ENCODE measurements at places on chromosomes 5 and 9. TPM values are rescaled to one million over a fixed set of nuclear protein-coding genes. Genes with fewer than 3 reads are reported as not detected.

GRCh38 chr5:73955271-73955846 is 329.4 kb downstream of the ARHGEF28 start:
- no peak for DNase-seq
- H3K27ac ChIP-seq: no peak overlapping the region
- H3K4me1 ChIP-seq: no peaks in the 10 kb centered on the region
- H3K4me3 ChIP-seq: no peak overlapping the region
- no peaks in the 10 kb centered on the region for H3K36me3 ChIP-seq

- peaks cover 3% of the 10 kb centered on the region for H3K36me3 ChIP-seq
- no peak overlapping the region for H3K4me3 ChIP-seq
- no peak overlapping the region for H3K27ac ChIP-seq
- no peak for DNase-seq
- H3K4me1 ChIP-seq: peaks cover 14% of the 10 kb centered on the region
Measured at GRCh38 chr5:55416306-55416705, 108.5 kb downstream of the MTREX start.

DNA sequence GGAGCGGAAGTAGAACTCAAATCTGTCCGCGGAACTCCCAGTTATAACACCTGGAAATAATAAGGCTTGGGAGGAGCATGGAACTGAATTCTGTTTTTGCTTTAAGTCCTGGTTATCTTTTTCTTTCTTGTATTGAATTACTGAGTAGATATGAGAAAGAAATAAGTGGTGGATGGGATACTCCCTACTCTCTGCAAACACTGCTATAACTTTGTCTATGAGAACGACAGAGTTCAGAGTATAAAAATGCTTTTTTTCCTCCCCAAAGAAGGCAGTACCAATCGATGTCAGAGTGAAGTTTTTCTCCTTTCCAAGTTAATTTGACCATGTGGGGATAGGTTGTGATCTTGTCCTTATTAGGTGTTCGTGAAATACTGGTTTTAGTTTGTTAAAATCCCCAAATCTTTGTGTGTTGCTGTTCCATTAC is 1.2 kb downstream of the RIC1 start:
- H3K27me3 ChIP-seq: no peaks in the 10 kb centered on the region
- H3K4me3 ChIP-seq: peak overlapping the region; percentile 74
- H3K27ac ChIP-seq: peak overlapping the region; percentile 96

Gene CBY3
- 0.22 TPM for polyA plus RNA-seq

Gene COL15A1
- polyA plus RNA-seq: 2.9 TPM

Gene BTNL8
- 0.81 TPM for polyA plus RNA-seq

DNA sequence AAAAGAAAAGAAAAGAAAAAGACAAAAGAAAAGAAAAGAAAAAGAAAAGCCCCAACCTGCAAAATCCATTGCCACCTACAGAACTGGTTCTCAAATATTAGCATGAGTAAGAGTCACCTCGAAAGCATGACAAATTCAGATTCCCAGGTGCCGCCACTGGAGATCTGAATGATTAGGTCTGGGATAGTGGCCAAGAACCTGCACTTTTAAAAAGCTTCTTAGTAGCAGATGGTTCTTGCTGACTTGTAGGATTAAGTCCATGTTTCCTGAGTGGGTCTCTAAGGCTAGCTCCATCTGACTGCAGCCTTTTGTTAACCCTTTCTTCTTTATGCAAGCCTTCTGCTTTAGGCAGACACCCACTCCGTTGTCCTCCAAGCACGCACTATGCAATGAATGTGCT is 178.5 kb upstream of the CDH18 start:
- no peaks in the 10 kb centered on the region for H3K4me1 ChIP-seq
- no peak overlapping the region for H3K27ac ChIP-seq
- no peaks in the 10 kb centered on the region for H3K27me3 ChIP-seq
- H3K4me3 ChIP-seq: no peak overlapping the region
- no peak for DNase-seq

Gene DAB2IP
- polyA plus RNA-seq: 32.3 TPM

DNA sequence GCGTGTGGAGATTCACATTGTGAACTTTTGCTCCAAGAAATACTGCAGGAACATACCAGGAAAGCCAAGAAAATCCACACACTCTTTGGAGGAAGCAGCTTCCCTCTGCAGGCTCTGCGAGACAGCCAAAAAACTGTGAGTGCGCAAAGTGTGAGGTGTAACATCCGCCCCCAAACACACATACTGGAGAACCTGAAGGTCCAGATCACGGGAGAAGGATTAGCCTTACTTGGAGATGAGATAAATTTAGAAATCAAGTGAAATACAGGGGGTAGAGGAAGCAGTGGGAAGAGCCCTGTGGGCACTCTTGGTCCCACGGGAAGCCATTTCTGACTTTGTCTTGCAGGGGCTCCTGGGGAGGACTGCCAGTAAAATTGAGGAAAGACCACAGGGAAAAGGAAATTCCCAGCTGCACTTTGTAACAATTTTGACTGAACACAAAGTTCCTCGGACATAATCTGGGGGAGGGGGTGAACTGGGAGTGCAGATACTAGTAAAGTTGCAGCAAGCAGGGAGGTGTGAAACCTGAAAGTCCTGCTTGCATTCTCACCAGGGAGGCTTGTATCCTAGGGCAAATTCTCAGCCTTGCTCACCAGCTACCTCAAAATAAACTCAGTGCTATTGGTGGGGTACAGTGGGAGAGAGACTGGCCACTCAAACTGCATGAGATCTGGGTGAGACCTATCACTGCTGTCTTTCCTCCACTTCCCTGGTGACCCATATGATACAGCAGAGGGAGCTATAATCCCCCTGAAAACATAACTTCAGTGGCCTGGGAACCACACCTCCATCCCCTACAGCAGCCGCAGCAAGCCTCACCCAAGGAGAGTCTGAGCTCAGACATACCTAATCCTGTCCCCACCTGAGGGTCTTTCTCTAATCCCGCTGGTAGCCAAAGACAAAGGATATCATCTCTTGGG is 109.1 kb downstream of the ALDH1A1 start:
- H3K36me3 ChIP-seq: no peaks in the 10 kb centered on the region
- H3K4me1 ChIP-seq: no peaks in the 10 kb centered on the region
- H3K4me3 ChIP-seq: no peak overlapping the region
- no peaks in the 10 kb centered on the region for H3K27me3 ChIP-seq

Gene PCDHA12
- polyA plus RNA-seq: 0.98 TPM

Gene EXOSC2
- 17.9 TPM for polyA plus RNA-seq

DNA sequence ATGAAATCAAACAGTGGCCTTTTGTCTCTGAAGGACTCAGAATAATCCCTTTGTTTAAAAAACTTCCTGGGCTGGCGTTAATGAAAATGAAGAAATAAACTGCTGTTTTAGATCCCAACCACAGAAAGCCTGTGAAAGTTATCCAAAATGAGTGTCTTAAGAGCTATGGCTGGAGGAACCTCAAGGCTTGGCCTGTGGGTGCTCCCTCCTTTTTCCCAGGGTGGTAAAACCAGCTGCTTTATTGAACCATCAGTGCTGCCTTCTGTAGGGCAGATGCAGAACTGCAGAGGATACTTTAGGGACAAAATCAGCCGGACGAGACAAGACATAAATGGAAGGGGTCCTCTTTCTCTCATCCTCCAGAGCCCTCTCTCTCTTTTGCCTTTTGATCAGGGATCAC is 100.9 kb downstream of the SMARCA2 start:
- no peak overlapping the region for H3K4me3 ChIP-seq
- peaks cover 1% of the 10 kb centered on the region for H3K4me1 ChIP-seq
- no peak overlapping the region for H3K27ac ChIP-seq
- DNase-seq: no peak
- H3K36me3 ChIP-seq: peaks cover 57% of the 10 kb centered on the region

DNA sequence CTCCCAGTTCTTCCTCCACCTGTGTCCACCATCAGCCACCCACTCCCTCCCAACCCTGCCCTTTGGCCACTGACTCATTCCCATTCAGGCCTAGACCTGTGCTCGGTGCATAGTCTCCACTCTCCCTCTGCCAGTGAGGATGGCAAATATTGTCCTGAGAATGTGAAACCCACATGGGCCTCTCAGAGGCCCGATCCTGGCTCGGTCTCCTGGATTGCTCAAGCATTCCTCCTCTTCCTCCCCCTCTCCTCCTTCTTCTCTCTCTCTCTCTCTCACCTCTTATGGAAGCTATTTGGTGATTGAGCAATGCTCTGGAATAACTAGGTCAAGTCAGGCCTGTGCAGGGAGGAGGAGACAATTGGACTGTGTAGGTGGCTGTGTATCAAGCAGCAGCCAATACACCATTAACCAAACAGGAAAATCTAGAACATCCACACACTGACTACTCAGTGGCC is 99.9 kb downstream of the KLF4 start:
- H3K27ac ChIP-seq: no peak overlapping the region
- no peaks in the 10 kb centered on the region for H3K36me3 ChIP-seq

DNA sequence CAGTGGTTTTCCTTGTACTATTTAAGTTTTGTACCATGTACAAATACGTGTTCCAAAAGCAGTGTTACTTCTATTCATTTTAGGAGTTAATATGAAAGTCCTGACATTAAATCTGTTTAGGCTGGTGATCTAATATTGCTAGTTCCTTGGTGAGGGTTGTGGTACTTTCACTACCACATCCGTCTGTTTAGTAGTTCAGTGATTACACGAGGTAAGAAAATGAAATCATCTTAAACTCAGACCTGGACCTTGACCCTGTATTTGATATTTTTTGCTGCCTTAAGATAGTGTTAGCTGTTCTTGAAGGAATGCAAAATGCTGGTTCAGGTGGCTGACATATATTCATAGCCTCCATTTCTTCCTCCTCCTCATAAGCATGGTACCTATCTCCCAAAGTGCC is 50.3 kb downstream of the MTAP start:
- H3K4me1 ChIP-seq: peaks cover 1% of the 10 kb centered on the region
- no peak overlapping the region for H3K4me3 ChIP-seq
- peaks cover 8% of the 10 kb centered on the region for H3K36me3 ChIP-seq

- no peak overlapping the region for H3K27ac ChIP-seq
- no peaks in the 10 kb centered on the region for H3K27me3 ChIP-seq
- no peaks in the 10 kb centered on the region for H3K4me1 ChIP-seq
- peak; percentile 14 for DNase-seq
- no peak overlapping the region for H3K4me3 ChIP-seq
- H3K36me3 ChIP-seq: no peaks in the 10 kb centered on the region
Measured at GRCh38 chr5:131684595-131684994, 49.6 kb upstream of the RAPGEF6 start.

DNA sequence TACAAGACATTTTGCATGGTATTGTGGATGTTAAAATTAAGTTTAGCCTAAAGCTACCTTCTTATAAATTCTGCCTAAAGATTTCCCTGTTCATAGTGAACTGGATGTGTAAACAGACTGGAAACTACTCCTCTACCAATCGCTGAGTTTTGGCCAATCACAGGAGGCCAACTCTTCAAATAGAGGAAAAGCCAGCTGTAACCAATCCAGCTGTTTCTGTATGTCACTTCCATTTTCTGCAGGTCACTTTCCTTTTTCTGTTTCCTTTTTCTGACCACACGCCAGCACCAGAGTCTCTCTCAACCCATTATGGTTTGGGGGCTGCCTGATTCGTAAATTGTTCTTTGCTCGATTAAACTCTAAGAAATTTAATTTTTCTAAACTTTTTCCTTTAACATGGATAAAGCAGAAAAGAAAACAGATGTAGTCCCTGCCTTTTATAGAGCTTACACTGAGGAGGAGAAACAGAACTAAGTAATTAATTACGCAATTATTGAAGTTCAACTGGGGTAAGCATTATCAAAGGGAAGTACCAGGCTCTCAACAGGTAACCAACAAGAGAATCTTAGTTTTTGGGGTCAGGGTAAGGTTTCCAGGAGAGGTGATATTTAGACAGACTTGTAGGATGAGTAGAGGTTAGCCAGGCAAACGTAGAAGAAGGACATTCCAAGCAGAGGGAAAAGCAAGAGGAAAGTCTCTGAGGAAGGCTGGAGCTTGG is 27.7 kb downstream of the RANBP3L start:
- no peaks in the 10 kb centered on the region for H3K4me1 ChIP-seq
- no peak overlapping the region for H3K4me3 ChIP-seq
- no peaks in the 10 kb centered on the region for H3K36me3 ChIP-seq
- peak; percentile 73 for DNase-seq
- H3K27me3 ChIP-seq: no peaks in the 10 kb centered on the region

Gene ACTL7A
- polyA plus RNA-seq: not detected

Gene NMUR2
- polyA plus RNA-seq: 0.49 TPM

Gene DNAJC25
- polyA plus RNA-seq: 5.8 TPM

GRCh38 chr5:172733131-172733973 is 37.6 kb downstream of the DUSP1 start:
- DNase-seq: peak; percentile 64
- H3K27me3 ChIP-seq: no peaks in the 10 kb centered on the region
- no peaks in the 10 kb centered on the region for H3K36me3 ChIP-seq
- H3K27ac ChIP-seq: peak overlapping the region; percentile 97
- no peak overlapping the region for H3K4me3 ChIP-seq

Gene F2R
- 4.2 TPM for polyA plus RNA-seq

DNA sequence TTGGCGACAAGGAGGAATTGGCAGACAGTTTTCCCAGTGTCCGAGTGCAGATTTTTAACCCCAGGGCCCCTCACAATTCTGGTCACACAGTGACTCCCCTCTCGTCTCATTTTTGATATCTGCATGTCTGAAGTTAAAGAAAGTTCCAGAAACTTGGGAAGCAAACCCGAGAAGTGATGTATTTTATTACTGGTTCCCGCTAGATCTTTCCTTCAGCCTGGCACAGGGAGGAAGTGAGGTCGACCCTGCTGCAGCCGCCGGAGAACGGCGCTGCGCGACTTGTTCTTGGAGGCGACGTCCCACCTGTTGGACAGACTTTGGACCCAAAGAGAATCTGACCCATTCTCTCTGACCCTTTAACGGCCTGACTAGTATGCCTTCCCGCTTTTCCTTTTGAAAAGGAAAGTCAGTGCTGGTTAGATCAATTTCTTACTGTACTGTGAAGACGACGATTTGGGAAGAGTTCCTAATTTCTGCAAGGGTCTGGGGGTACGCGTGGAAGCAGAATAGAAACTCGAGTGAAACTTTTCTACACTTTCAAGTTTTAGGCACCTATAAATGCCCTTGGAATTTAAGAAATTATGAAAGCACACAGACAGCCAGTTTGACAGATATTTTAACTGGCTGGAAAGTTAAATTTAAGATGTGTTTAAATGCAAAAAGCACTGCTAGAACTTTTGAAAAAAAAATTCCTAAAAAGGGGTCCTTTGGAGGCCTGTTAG is 744 bp downstream of the OTULIN start:
- peak overlapping the region; percentile 99 for H3K27ac ChIP-seq
- no peaks in the 10 kb centered on the region for H3K27me3 ChIP-seq
- peaks cover 2% of the 10 kb centered on the region for H3K36me3 ChIP-seq
- H3K4me1 ChIP-seq: peaks cover 12% of the 10 kb centered on the region

DNA sequence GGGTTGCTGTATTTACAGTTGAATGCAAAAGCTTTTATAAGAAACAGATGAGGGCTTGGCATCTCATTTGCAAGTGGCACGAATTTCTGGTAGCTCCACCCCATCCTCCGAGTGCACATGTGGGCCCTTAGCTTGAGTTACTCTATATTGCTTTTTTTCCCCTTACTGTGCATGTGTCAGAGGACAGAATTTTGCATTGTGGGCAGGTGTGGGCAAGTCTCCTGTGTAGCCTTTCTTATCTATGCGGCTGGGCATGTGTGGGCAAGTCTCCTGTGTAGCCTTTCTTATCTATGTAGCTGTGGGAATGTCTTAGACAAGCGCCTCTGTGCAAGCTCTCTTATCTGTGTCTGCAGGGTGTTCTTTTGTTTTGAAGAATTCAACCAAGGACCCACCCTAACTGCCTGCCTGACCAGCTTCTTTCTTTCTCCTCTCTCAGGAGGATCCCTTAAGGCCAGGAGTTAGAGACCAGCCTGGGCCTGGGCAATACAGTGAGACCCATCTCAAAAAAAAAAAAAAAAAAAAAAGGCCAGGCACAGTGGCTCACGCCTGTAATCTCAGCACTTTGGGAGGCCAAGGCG is 34.1 kb upstream of the SIL1 start:
- H3K27me3 ChIP-seq: no peaks in the 10 kb centered on the region
- no peak for DNase-seq
- H3K27ac ChIP-seq: no peak overlapping the region
- no peaks in the 10 kb centered on the region for H3K4me1 ChIP-seq
